ENCODE measurements at places on chromosomes 6 and 20.

GRCh38 chr6:31727034-31727716 lies 1.9 kb downstream of the DDAH2 start:
- DNase-seq: no peak

DNA sequence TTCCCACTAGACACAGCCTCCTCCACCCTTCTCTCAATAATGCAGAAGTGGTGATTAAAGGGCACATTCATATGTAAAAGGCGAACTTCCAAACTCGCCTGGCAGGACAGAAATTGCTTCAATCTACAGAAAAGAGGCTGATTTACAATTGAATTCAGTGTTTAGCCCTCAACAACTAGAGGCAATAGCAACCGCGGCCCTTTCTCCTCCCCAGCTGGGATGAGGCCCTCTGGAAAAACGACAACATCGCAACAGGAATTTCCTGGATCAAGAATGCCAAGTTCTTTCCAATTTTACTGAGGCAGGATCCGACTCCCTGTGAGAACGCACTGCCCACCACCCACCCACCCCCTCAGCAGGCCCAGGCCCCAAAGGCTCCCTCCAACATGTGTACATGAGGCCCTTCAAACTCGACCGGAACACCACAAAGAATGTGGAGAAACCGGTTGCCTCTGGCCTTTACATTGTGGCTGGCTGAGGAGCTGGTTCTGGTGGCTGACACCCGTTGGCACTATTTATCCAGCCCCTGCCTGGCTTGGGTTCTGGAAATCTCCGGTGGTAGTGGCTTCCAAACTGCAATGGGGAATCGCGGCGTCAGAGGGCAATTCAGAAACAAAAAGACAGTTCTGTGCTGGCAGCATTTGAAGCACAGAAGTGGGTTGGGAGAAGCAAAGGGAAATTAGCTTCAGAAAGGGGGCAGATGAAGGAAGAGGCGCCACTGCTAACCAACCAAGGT lies 36.8 kb downstream of the ZMYND8 start:
- DNase-seq: no peak

DNA sequence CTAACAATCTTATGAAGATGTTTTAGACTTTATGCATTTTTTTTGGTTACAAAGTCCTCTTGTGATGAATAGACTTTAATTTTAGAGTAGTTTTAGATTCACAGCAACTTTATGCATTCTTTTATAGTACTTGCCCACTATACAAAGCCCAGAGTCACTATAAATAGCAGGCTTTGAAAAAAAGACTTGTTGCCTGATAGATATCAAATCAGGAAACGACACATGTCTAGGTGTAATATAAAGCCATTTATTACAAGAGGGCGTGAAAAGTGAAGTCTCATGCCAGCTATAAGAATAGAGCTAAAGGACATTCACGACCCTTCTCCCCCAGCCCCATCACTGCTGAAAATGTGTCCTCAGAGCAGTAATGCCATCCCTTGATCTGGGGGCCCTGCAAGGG lies 78.0 kb upstream of the MRPS10 start:
- no peak for DNase-seq

DNA sequence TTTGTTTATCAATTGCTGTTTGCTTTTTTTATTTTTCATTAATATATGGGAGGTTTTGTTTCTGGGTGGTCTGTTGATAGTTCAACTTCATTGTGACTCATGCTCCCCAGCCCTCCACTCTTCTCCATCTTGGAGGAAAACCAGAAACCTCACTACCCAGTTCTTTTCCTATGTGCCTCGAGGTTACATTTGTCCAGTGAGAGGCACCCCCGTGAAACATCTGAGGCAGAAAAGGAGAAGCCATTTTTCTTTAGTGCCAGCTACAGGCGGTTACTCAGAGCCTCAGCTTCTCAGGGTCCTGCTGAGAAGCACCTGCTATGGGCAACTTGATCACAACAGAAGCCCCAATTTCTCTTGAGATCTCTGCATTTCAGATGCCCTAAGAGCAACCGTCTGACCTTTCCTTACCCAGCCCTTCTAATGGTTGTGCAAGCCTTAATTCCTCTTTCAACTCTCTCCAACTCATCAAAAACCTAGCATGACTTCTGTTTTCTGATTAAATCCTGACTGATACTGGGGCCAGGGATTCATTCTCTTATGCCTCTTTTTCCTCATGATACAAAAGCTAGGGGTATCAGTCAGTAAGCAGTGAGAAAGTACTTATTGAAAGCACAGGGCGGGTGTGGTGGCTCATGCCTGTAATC lies 144.6 kb downstream of the ELOVL4 start:
- no peak for DNase-seq

DNA sequence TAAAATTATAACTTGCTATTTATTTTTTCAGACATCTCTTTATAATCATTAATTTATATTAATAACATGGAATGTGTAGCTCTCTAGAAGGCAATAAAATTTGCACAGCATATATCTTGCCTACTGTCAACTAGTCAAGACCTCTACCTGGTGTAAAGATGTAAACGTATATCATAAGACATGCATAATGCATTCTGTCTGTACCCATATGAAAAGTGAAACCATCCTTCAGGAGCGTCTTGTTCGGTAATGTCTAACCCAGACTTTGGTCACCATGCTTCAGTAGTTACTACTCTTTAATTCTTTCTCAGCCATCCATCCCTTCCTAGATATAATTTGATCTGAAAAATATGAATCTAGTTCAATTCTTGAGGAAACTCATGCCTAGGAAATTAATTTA lies 21.0 kb downstream of the CEP43 start:
- DNase-seq: no peak

DNA sequence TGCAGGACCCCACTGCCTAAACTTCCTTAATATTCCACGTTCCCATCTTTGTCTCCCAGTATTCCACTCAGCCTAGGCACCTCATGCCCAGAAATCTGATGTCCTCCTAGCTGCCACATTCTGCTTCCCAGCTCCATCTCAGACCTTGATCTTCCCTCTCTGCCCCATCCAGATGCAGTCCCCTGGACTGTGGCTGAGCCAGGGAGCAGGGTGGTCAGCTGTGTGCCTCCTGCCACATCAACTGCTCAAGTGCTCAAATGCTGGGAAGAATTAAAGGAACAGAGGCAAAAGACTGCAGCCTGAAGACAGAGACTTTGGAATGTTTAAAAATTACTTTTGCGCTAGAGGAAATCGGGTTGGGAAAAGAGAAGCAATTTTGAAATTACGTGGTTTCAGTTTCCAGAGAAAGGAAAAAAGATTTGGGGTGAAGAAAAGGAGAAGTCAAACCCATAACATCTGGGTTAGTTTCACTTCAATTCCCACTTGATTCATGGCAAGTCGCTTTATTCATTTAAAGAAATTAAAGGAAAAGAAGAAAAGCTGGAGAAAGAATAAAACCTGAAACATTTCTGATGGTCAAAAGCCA lies 704.8 kb downstream of the PTPRT start:
- DNase-seq: no peak

- DNase-seq: no peak
Observed at GRCh38 chr6:9612489-9612888, 802.4 kb downstream of the TFAP2A start.

- DNase-seq: no peak
Observed at GRCh38 chr6:105319331-105319730, 83.6 kb downstream of the PREP start.

DNA sequence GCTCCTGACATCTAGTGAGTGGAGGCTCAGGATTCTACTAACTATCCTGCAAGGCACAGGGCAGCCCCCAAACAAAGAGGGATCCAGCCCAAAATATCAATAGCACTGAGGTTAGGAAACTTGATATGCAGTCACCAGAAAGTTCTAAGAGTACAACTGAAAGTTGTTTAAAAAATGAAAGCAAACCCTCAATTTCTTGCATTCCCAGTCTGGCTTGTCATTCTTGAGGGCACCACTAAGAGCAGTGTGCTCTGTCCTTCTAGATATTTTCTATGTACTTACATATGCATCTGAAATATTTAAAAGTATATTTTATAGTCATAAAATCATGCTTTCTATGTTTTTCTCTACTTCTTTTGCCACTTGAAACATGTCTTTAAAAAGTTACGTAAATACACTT lies 35.9 kb downstream of the CST8 start:
- no peak for DNase-seq

- no peak for DNase-seq
Observed at GRCh38 chr20:50089787-50090177, 23.2 kb downstream of the UBE2V1 start.

DNA sequence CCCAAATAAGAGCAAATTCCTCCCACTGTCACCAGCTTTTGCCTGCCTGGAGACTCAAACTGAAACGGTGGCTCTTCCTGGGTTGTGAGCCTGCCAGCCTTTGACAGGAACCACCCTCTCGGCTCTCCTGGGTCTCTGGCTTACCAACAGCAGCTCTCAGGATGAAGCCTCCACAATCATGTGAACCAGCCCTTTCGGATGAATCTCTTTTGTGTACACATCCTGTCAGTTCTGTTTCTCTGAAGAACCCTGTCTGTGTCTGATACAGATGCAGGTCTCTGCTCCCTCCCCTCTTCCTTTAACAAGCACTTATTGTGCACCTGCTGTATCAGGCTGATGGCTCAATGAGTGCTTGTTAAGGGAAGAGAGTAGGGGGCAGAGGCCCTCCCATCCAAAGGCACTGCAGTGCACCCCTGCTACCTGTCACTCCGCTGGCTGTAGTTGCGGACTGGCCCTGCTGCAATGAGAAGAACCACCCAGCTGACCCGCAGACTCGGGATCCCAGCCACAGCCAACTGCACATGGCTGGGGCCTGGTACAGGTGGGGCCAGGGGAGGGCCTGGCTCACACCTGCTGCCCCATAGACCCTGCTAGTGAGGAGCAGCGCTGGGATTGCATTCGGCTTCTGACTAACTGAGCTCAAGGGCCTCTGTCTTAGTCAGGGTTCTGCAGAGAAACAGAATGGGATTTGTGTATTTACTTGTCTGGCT lies 120.1 kb upstream of the PMEPA1 start:
- DNase-seq: no peak

GRCh38 chr6:166330612-166331011 lies 11.7 kb downstream of the SFT2D1 start:
- DNase-seq: no peak

GRCh38 chr6:143689852-143690251 lies 12.1 kb downstream of the PHACTR2 start:
- DNase-seq: no peak

DNA sequence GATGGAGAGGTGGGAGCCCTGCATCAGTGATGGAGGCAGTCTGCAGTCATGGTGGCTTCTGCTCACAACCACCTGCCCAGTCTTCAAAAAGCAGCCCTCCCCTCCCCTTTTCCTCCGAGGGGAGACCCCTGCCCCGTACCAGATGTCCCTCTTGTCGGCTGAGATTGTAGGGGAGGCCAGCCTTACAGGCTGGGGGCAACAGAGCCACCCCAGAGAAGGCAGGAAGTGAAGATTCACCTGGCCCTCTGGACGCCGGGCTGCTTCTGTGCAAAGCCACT lies 4.5 kb downstream of the TNFRSF6B start:
- DNase-seq: no peak

GRCh38 chr20:40965671-40966070 lies 63.0 kb upstream of the TOP1 start:
- no peak for DNase-seq

DNA sequence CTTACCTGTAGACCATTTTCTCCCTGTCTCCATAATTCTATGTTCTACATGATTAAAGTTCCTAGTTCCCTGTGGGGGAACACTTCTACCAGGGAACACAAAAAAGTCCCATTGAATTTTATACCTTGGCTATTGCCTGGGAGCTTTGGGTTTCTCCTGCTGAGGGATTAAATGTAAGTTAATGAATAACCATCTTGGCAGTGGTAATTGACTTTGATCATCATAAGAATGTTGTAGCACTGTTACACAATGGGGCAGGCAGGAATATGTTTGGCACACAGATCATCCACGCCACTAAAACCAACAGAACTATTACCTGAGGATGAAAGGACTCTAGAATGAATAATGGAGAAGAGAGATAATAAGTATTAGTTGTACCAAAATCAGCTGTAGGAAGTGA lies 1106.2 kb upstream of the GJE1 start:
- no peak for DNase-seq

DNA sequence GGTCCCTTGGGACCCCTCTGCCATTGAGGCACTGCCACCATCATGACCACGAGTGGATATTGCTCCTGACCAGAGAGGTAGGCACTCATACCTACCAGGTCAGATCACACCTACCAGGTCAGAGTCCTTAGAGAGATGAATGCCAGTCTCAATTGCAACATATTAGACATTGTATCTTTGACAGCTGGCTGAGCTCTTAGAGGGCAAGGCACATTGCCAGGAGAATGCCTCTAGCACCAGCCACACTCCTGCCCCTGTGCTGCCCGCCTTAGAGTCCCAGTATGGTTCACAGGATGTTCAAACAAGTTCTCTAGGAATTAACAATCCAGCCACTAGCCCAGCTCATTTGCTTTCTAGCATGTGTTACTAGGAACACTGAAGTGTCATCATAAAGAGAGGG lies 65.9 kb downstream of the TMEM244 start:
- no peak for DNase-seq

DNA sequence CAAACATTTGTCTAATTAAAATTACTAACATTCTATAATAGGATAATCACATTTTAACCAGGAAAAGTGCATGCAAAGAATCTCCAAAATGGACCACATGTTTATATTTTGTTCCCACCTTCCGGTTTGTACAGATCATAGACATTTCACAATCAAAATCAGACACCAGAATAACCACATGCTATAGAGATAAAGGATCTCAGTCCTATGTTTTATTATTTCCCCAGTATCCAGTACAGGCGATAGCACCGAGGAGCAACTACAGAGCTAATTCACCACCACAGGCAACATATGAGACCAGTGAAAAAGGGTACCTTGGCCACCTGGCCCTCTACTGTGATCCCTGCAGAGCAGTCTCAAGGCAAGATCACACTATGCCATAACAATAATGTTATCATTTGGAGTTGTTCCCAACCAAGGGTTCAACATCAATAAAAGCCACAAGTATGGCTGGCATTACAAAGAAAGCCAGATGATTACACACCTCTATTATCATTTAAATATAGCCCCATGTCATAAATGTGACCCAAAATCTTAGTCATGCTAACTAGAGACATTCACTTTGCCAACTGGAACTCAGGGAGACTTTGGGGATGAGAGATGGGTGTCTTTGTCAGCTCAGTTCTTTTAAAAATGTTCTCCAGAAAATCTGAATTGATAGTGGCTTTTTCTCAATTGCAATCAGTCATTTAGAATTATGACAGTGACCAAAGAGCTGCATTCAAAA lies 46.7 kb downstream of the RALGAPA2 start:
- DNase-seq: no peak

- no peak for DNase-seq
Observed at GRCh38 chr6:7540595-7540994, 876 bp upstream of the DSP start.

Measured in esophagus squamous epithelium (tissue), 5 donors.